ENCODE measurements at places on chromosomes 5 and 9.
A peak's percentile ranks its signal among the peaks of the same experiment; 100 is the strongest.

- peak; percentile 34 for DNase-seq
Measured at GRCh38 chr5:99004960-99005359, 76.2 kb upstream of the CHD1 start.

GRCh38 chr9:116479056-116479544 is 208.0 kb upstream of the TRIM32 start:
- no peak for DNase-seq

DNA sequence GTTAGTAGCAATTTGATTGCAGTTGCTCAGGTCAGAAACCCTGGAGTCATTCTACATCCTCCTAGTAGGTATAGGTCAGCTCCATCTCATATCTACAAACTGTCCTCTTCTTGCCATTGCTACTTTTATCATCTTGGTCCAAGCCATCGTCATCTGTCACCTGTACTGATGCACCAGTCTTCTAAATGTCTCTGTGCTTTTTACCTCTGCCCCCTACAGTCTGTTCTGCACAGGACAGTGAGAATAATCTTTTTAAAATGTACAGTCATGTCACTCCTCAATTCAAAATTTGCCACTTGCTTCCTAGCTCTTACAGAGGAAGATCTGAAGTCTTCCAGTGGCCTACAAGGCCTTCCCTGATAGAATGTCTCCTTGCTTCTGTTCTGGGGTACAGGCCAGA is 6.8 kb downstream of the NNT start:
- peak; percentile 8 for DNase-seq

DNA sequence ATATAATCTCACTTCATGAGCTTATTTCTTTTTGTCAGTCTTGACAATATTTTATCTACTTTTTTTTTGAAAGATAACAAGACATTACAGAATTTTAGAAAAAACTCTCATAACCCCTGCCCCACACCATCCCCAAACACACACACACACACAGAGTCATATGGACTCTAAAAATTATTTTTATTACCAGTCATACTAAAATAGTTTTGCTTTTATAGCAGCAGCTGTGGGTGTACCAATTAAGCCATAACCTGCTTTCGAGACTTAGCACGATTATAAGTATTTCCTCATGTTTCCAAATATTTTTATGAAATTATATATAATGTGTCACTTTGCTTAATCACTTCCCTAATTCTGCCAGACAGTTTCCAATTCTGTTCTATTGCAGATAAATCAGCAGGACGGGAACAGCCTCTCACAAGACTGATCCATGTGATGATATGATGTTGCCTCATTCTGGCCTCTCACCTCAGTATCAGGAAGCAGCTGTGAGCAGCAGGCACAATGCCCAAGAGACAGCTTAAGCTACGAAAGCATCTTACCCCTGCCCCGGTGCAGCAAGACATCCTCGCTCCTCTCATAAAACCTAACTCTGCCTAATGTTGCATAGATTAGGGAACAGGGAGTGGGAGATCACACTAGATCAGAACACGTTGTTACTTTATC is 7.0 kb downstream of the PDCL start:
- DNase-seq, result no peak

- no peak for DNase-seq
Measured at GRCh38 chr5:35804841-35805240, 51.9 kb upstream of the IL7R start.

DNA sequence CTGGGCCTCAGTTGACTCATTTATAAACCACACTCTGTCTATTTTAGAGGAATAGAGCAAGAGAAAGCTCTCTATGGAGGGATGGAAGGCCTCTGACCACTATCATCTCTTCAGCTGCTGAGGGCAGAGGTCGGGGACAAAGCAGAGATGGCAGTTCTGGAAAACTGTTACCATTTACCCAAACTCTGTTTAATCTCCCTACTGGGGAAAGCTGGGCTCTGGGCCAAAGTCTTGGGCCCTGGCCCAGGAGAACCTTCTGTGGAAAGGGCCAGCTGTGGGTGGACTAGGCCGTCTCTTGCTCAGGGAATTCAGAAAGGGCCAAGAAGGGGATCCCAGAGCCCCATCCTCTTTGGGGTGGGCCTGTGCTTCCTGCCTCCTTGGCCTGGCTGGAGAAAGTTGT is 100.0 kb downstream of the PSD2 start:
- no peak for DNase-seq

DNA sequence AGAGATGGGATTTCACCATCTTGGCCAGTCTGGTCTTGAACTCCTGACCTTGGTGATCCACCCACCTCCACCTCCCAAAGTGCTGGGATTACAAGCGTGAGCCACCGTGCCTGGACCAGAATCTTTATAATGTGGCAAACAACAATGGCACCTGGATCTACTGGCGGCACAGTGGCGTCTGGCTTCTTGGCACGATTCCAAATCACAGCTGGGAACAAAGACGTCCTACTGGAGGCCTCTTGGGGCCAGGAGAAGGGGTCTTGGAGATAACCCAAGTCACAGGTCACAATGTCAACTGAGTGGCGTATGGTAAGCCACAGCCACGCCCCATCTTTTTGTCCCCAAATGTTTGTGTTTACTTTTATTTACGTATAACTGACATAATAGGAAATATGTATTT is 77.8 kb upstream of the RAPGEF1 start:
- DNase-seq, result no peak

GRCh38 chr9:70060883-70061507 is 17.3 kb downstream of the MAMDC2 start:
- no peak for DNase-seq

- no peak for DNase-seq
Measured at GRCh38 chr5:116482394-116482793, 92.2 kb downstream of the SEMA6A start.

- no peak for DNase-seq
Measured at GRCh38 chr9:36963346-36963745, 70.7 kb downstream of the PAX5 start.
